ENCODE measurements at places on chromosomes 12 and 14. TPM values are rescaled to one million over a fixed set of nuclear protein-coding genes. Genes with fewer than 3 reads are reported as not detected.

Gene SIX6
- not detected for total RNA-seq

- DNase-seq = no peak
Observed at GRCh38 chr12:122139941-122140340, 34.1 kb downstream of the IL31 start.

DNA sequence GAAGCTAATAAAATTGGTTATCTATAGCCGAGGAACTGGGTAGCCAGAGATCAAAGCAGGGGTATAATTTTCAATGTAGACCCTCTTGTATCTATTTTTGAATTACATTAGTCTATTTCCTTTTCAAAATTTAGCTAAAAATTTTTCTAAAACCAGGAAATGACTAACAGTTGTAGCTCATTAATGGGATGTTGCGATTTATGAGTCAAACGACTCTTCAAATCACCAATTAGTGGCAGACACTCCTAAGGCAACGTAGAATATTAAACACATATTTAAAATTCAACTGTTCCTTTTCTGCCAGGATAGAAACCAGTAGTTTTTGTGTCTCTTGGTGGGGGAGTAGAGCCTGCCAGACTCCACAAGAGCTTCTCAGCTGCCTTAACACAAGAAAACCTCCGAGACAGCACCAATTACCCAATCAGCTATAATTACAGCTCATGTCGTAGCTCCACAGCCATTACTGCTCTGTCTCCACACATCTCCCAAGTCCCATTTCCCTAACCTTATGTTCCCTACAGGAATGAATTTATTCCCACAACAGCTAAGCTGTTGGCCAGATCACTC is 26.9 kb downstream of the GCN1 start:
- no peak for DNase-seq

- DNase-seq = peak; percentile 55
Observed at GRCh38 chr12:29041621-29042020, 107.5 kb upstream of the FAR2 start.

- no peak for DNase-seq
Observed at GRCh38 chr14:89219051-89219450, 198.0 kb downstream of the FOXN3 start.

GRCh38 chr12:3458041-3458440 is 33.0 kb upstream of the PRMT8 start:
- no peak for DNase-seq

- DNase-seq = no peak
Observed at GRCh38 chr14:77000340-77001270, 27.9 kb downstream of the IRF2BPL start.

GRCh38 chr12:102051431-102051965 is 10.3 kb downstream of the WASHC3 start:
- no peak for DNase-seq

- DNase-seq = no peak
Observed at GRCh38 chr14:50875359-50876070, 3.7 kb downstream of the ABHD12B start.

- DNase-seq = no peak
Observed at GRCh38 chr14:23602181-23603095, 23.8 kb upstream of the JPH4 start.

- DNase-seq = no peak
Observed at GRCh38 chr14:35287431-35288013, 4.7 kb upstream of the PSMA6 start.

DNA sequence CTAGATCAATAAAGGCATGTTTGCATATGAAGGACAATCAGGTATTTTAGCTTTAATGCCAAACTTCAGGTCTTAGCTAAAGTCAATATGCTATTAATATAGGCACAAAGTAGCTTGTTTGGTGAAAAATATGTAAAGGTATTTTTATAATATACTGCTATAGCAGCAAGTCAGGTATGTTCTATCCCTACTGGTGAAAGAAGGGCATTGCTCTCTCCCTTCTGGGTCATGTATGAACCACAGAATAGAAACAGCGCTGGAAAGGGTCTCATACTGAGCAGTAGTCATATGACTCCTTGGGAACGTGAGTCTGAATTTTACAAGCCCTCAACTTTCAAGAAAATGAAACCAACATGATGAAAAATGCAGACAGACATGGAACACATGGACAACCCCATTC is 314.6 kb downstream of the GRIN2B start:
- no peak for DNase-seq

GRCh38 chr14:103581954-103582703 is 19.4 kb downstream of the COA8 start:
- no peak for DNase-seq

GRCh38 chr12:89980236-89980635 is 271.6 kb upstream of the ATP2B1 start:
- no peak for DNase-seq

- no peak for DNase-seq
Observed at GRCh38 chr12:25962932-25963525, 4.5 kb downstream of the RASSF8 start.

- no peak for DNase-seq
Observed at GRCh38 chr12:18813753-18814152, 75.8 kb downstream of the CAPZA3 start.

Measured in H4 (cell line).